ENCODE measurements at places on chromosomes 3 and 15.

- no peak for DNase-seq
- no peaks in the 10 kb centered on the region for H3K36me3 ChIP-seq
- no peaks in the 10 kb centered on the region for H3K27me3 ChIP-seq
- no peak overlapping the region for H3K27ac ChIP-seq
- peaks cover 14% of the 10 kb centered on the region for H3K4me1 ChIP-seq
Measured at GRCh38 chr3:4063916-4064574, 239.1 kb upstream of the SETMAR start.

DNA sequence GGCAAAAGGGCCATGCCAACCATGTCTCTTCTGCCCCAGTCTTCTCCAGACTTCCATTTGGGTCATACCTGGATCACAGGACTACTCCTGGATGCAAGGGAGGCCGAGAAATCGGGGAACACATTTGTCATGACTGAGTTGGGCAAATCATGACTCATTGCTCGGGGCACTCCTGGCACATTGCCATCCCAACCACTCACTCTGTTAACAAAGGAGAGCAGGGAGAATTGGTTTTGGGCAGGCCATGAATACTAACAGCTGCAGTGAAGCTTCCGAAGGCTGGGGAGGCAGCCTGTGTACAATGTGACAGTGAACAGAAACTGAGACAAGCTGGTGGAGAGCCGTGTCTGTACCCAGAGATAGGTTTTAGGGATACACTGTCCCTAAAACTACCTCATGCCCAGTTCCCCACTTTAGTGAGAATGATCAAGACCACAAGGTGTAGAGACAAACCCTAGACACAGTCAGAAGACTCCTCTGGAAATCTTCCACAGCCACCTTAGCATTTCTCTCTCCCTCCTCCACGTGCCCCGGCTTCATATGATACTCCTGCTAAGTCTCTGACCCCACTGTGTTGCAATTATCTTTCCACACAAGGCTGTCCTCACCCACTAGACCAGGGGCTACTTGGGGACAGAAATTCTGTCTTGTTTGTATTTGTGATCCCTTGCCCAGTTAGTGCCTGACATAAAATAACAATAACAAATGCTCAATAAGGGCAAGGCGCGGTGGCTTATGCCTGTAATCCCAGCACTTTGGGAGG lies 10.5 kb upstream of the BUB1B start:
- DNase-seq = no peak
- peaks cover 4% of the 10 kb centered on the region for H3K27me3 ChIP-seq
- no peaks in the 10 kb centered on the region for H3K36me3 ChIP-seq
- no peaks in the 10 kb centered on the region for H3K4me1 ChIP-seq
- no peak overlapping the region for H3K4me3 ChIP-seq

DNA sequence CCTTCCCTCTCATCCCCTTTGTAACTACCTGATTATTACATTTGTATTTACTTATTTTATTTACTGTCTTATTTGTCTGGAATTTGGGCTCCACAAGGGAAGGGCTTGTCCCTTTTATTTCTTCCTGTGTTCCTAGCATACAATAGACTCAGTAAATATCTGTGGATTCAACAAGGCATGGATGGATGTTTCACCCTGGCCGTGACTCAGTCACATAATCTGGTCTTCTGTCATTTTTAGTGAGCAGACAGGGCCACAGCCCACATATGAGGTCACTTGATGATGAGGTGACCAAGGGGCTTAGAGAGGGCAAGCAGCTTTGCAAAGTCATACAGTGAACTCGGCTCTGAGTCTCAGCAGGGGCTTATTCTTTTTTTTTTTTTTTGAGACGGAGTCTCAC lies 7.8 kb upstream of the DAG1 start:
- H3K4me3 ChIP-seq = no peak overlapping the region
- peak overlapping the region; percentile 78 for H3K27ac ChIP-seq
- DNase-seq = no peak
- no peaks in the 10 kb centered on the region for H3K36me3 ChIP-seq
- H3K4me1 ChIP-seq = peaks cover 42% of the 10 kb centered on the region

DNA sequence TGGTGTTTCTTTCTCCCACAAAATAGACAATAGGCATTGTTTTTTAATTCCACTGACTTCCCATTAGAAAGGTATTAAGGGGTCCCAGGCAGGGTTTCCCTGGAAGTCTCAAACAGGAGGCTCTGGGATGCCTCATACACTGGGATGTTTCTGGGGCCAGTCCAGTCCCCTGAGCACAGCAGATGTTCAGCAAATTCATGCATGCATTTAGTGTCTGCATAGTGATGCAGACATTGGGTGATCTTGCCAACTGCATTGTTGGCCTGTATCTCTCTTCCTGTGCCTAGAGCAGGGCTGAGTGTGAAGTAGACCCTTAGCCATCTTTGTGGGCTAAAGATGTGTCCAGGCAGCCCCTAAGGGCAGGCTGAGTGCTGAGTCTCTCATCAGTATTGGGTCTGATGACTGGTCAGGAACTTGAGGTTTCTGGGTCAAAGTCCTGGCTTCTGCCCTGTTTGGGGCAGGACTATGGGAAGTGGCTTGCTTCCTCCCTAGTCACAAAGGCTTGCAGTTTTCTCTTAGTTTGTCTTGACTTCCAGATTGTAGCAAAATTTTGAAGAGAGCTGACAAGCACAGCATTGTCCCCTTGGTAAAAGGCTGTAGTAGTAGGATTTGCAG lies 56.5 kb downstream of the BSN start:
- H3K36me3 ChIP-seq = no peaks in the 10 kb centered on the region
- H3K27me3 ChIP-seq = no peaks in the 10 kb centered on the region
- H3K27ac ChIP-seq = no peak overlapping the region
- DNase-seq = no peak
- peaks cover 18% of the 10 kb centered on the region for H3K4me1 ChIP-seq

GRCh38 chr3:13851997-13852637 lies 27.8 kb downstream of the WNT7A start:
- peaks cover 96% of the 10 kb centered on the region for H3K27me3 ChIP-seq
- no peak overlapping the region for H3K4me3 ChIP-seq
- no peak overlapping the region for H3K27ac ChIP-seq
- H3K4me1 ChIP-seq = no peaks in the 10 kb centered on the region
- no peak for DNase-seq

GRCh38 chr3:111040959-111041358 lies 30.7 kb upstream of the NECTIN3 start:
- no peak overlapping the region for H3K4me3 ChIP-seq
- H3K36me3 ChIP-seq = no peaks in the 10 kb centered on the region
- H3K4me1 ChIP-seq = no peaks in the 10 kb centered on the region
- H3K27me3 ChIP-seq = no peaks in the 10 kb centered on the region

DNA sequence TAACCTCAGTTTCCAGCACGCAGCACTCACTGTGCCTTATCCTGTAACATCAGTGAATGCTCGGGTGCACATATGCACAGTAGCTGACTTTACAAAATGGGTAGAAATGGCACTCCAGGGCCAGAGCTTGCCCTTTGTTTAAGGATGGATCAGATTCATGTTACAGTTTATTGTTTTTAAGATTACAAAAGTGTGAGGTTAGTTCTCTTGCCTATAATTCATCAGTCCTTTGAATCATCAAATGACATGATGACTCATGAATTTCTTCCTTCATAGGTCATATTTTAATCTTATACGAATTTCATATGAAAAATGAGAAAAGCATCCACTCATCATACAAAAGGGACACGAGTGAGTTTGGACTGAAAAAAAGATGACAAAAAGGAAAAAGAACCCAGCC lies 545.3 kb downstream of the GBE1 start:
- H3K27ac ChIP-seq = no peak overlapping the region
- no peak for DNase-seq
- H3K4me3 ChIP-seq = no peak overlapping the region
- H3K27me3 ChIP-seq = no peaks in the 10 kb centered on the region

GRCh38 chr3:140388202-140388922 lies 289.5 kb upstream of the TRIM42 start:
- no peaks in the 10 kb centered on the region for H3K4me1 ChIP-seq
- no peak overlapping the region for H3K27ac ChIP-seq
- H3K27me3 ChIP-seq = peaks cover 6% of the 10 kb centered on the region
- DNase-seq = no peak
- no peak overlapping the region for H3K4me3 ChIP-seq

DNA sequence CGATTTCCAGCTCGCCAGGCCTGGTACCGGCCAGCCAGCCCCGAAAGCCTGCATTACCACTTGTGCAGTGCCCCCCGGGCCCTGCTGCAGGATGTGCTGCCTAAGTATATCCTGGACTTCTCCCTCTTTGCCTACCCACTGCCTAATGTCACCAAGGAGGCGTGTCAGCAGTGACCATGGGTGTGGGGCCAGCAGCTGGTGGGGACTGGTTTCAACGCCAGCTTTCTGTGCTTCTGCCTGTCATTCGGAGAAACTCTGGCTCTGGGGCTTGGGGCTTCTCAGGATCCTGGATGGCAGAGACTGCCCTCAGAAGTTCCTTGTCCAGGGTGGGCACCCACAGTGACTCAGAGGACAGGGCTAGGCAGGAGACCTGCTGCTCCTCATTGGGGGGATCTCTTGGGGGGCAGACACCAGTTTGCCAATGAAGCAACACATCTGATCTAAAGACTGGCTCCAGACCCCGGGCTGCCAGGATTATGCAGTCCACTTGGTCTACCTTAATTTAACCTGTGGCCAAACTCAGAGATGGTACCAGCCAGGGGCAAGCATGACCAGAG lies 1.5 kb downstream of the CHST14 start:
- peaks cover 28% of the 10 kb centered on the region for H3K4me1 ChIP-seq
- H3K36me3 ChIP-seq = peaks cover 4% of the 10 kb centered on the region
- H3K27ac ChIP-seq = no peak overlapping the region
- DNase-seq = no peak
- peak overlapping the region; percentile 85 for H3K4me3 ChIP-seq

DNA sequence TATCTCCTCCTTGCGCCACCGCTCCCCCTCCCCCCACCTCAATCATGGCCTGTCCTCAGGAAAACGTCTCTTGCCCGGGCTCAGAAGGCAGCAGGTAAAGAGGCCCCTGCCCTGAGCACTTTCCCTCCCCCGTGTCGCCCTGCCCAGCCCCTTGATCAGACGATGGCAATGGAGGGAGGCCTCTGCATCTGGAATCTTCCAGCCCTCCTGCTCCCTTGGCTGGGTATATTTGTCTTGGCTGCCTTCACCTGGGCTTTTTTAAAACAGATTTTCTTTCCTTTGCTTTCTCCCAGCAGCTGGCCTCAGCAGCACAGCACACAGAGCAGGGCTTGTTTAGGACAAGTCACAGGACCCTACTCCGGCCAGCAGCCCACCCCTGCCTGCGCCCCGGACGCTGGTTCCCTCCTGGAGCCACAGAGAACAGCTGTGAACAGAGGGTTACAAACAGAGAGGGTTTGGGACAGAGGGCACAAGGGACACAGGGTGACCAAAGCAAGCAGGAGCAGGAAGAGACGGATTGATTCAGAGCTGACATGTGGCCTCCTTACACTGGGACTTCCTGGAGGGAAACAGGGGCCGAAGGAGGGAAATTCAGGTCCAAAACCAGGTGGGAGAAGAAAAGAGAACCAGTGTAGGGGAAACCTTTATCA lies 78.7 kb downstream of the ISG20 start:
- H3K36me3 ChIP-seq = no peaks in the 10 kb centered on the region
- no peak overlapping the region for H3K4me3 ChIP-seq
- peaks cover 74% of the 10 kb centered on the region for H3K27me3 ChIP-seq
- no peak for DNase-seq
- peaks cover 8% of the 10 kb centered on the region for H3K4me1 ChIP-seq
- no peak overlapping the region for H3K27ac ChIP-seq

GRCh38 chr3:190699776-190700175 lies 162.7 kb downstream of the GMNC start:
- peaks cover 10% of the 10 kb centered on the region for H3K4me1 ChIP-seq
- no peak for DNase-seq
- H3K27ac ChIP-seq = no peak overlapping the region
- H3K4me3 ChIP-seq = no peak overlapping the region
- no peaks in the 10 kb centered on the region for H3K36me3 ChIP-seq
